ENCODE measurements at places on chromosomes 16 and 17.

GRCh38 chr17:15096511-15096910 lies 168.6 kb downstream of the PMP22 start:
- DNase-seq: no peak

DNA sequence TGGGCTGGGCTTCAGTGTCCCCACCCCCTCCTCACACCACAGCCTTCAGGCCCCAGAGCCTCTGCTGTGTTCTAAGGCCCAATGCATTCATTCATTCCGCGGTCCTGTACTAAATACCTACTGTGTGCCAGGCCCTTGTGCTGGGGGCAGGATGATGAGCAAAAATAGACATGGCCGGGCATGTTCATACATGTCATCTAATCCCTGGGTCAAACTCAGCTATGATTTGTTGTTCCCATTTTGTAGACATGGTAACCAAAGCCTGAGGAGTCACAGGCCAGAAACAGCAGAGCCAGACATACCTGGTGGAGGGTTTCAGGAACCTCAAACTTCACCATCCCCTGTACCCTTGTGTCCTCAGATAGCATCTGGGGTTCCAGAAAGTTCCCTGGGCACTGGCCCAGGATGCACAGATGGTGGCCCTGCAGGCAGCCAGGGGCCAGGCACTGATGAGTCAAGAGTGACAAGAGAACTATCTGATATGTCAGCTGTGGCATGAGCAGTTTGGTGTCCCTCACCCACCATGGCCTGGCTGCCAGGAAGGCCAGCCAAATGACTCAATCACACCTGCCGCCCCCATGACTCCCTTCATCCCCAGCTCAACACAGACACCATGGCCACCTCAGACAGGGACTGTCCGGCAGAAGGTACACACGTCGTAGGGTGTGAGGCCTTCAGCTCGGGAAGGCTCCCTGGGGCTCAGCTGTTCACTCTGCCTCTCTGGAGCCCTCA lies 2.7 kb upstream of the RRAD start:
- no peak for DNase-seq

DNA sequence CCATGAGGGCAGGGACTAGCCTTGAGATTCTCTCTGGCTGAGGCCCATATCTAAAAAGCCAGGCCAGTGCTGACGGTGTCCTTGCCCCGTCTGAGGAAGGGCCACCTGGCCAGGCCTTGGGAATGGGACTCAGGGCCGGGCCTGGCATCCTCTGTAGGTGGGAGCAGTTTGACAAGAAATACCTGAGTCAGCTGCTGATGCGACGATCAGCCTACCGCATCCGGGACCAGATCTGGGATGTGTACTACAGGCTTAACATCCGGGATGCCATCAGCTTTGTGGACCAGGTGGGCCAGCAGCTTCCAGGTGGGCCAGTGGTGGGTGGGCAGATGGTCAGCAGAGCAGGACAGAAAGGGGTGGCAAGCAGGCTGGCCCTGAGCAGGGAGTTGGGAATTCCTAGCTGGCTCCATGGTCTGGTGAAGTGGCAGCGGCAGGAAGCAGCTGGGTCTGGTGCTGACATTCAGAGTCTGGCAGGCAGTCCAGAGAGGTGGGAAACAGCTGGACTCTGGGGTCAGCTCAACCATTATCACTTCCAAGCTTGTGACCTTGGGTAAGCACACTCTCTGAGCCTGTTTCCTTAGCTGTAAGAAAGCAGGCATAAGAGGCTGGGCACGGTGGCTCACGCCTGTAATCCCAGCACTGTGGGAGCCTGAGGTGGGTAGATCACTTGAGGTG lies 9.5 kb downstream of the SLC9A5 start:
- no peak for DNase-seq

- no peak for DNase-seq
These were observed 23.1 kb downstream of the GABARAPL2 start for GRCh38 chr16:75589306-75589705.

- DNase-seq: no peak
These were observed 9.4 kb downstream of the CTRL start for GRCh38 chr16:67922221-67922620.

DNA sequence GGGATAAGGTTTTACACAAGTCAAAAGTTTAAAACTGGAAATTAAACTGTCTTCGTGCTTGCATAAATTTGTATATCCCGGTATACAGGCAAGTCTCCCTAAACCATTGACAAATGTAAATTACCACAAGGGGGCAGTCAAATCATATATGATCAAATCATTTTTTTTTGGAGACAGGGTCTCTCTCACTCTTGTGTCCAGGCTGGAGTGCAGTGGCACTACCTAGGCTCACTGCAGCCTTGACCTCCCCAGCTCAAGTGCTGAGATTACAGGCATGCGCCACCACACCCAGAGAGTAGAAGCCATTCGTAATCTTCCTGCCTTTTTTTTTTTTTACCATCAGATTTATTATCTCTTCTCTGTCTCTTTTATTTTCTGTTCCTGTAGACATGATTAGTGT lies 18.5 kb downstream of the TOP2A start:
- DNase-seq: no peak

- DNase-seq: no peak
These were observed 24.7 kb downstream of the UTP4 start for GRCh38 chr16:69157196-69157595.

GRCh38 chr17:335691-336090 lies 16.9 kb downstream of the RPH3AL start:
- no peak for DNase-seq

DNA sequence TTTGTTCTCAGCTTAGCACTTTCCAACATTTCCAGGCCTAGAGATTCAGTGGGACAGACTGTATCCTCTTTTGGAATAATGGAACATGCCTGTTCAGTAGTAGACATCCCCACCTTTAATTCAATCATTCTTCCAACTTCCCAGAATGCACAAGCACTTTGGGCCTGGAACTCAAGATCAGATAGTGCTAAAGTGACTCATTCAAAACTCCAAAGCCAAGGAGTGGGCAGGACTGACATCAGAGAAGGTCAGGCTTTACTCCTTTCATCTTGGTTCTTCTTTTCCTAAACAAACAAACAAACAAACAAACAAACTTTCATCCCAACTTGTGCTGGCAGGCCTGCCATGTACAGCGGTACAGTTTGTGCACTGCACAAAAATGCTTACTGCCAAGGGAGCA lies 172.0 kb downstream of the AXIN2 start:
- DNase-seq: no peak

GRCh38 chr17:14871921-14872320 lies 393.2 kb downstream of the PMP22 start:
- no peak for DNase-seq

- no peak for DNase-seq
These were observed 44.2 kb upstream of the CLEC18A start for GRCh38 chr16:69906838-69907401.

GRCh38 chr17:278055-278675 lies 74.4 kb downstream of the RPH3AL start:
- DNase-seq: no peak

GRCh38 chr17:72618001-72618509 lies 474.4 kb downstream of the SLC39A11 start:
- no peak for DNase-seq

DNA sequence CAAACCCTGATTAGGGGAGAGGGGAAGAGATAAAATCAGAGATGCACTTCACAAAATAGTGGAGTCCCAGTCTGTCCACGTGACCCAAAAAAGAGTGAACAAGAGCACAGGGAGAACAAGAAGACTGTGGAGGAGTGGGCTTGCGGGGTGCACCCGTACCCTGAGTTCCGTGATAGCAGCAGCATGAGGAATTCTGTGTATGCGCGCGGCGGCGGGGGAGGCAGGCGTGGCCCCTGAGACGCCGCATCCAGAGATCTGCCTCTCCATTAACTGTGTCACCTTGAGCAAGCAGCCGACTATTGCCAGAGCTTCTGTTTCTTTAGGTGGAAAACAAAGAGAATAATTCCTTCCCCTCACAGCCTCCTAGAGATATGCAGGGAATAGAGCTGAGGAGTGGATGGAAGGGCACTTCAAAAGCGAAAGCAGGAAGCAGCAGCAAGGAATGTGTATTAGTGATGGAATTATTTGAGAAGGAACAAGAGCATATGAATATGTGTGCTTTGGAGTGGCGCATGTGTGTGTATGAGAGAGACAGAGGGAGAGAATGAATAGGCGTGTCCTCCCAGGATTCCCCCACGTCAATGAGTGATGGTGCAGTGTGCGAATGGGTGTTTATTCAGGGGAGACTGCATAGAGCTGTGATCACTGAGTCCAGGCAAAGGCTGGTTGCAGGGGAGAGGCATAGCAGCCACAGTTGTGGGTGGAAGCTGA lies 10.4 kb upstream of the SOX9 start:
- no peak for DNase-seq

GRCh38 chr17:77373299-77374169 lies 232.8 kb downstream of the SEC14L1 start:
- DNase-seq: peak; percentile 46

DNA sequence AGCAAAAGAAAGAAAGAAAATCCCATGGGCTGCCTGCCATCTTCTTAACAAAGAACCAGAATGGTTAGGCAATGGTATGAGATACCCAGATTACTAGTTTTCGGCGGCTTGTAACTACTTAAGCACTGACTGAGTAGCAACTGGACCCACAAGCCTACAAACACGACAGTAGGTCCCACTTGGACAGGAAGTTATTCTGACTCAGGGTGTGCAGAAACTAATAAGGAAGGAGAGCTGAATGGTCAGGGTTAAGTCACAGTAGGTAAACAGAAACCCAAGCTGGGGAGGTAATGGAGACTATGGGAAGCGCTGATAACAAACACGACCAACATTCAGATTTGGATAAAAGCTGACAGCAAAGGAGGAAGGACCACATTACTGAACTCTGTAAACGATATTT lies 10.4 kb upstream of the HLF start:
- no peak for DNase-seq

- DNase-seq: no peak
These were observed 27.5 kb downstream of the MAF start for GRCh38 chr16:79573071-79573470.

- no peak for DNase-seq
These were observed 151.4 kb downstream of the ENGASE start for GRCh38 chr17:79226037-79226436.

DNA sequence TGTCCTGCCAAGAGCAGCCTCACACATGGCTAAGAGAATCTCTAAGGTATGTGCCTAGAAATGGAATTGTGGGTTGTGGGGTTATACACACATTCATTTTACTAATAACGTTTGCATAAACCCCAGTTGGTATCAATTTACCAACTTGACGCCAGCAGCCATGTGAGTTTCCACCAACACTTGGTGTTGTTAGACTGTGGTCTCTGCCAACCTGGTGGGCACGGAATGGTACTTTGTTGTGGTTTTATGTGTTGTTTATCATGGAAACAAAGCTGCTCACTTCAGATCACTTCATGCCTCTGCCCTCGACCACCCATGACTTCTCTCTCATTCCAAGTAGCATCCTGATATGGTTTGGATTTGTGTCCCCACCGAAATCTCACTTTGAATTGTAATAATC lies 152.0 kb upstream of the CDC42EP4 start:
- no peak for DNase-seq

DNA sequence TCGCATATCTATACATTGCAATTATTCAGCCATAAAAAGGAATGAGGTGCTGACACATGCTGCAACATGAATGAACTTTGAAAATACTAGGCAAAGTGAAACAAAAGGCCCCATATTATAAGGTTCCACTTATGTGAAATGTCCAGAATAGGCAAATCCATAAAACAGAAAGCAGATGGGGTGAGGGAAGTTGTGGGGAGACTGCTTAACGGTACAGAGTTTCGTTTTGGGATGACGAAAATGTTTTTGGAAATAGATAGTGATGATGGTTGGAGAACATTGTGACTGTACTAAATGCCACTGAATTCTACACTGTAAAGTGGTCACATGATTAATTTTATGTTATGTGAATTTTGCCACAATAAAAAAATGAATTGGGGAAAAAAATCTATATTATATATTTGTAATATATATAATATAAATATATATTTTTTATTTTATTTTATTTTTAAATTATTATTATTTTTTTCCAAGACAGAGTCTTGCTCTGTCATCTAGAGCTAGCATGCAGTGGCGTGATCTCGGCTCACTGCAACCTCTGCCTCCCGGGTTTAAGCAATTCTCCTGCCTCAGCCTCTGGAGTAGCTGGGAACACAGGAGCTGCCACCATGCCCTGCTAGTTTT lies 4.2 kb upstream of the GNA13 start:
- DNase-seq: no peak

GRCh38 chr16:86580791-86581170 lies 2.4 kb downstream of the FOXL1 start:
- no peak for DNase-seq

GRCh38 chr16:14585287-14585686 lies 44.8 kb downstream of the PARN start:
- no peak for DNase-seq

- peak; percentile 69 for DNase-seq
These were observed 92.4 kb upstream of the HSBP1 start for GRCh38 chr16:83715217-83715920.

- DNase-seq: no peak
These were observed 693.0 kb upstream of the SOX9 start for GRCh38 chr17:71427801-71428200.

GRCh38 chr17:8916466-8916865 lies 49.0 kb upstream of the PIK3R6 start:
- DNase-seq: no peak

DNA sequence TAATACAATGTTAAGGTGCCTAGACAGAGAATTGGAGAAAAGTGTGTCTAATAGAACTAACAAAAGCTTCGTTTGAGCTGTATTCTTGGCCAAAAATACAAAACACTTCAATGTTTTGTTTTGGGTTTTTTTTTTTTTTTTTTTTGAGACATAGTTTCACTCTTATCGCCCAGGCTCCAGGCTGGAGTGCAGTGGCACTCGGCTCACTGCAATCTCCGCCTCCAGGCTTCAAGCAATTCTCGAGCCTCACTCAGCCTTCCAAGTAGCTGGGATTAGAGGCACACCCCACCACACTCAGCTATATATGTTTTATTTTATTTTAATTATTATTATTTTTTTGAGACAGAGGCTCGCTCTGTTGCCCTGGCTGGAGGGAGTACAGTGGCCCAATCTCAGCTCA lies 38.3 kb upstream of the CARMIL2 start:
- no peak for DNase-seq

- DNase-seq: no peak
These were observed 17.1 kb downstream of the LIG3 start for GRCh38 chr17:34997355-34997862.

- no peak for DNase-seq
These were observed 70.6 kb downstream of the CYB5B start for GRCh38 chr16:69494991-69495392.

DNA sequence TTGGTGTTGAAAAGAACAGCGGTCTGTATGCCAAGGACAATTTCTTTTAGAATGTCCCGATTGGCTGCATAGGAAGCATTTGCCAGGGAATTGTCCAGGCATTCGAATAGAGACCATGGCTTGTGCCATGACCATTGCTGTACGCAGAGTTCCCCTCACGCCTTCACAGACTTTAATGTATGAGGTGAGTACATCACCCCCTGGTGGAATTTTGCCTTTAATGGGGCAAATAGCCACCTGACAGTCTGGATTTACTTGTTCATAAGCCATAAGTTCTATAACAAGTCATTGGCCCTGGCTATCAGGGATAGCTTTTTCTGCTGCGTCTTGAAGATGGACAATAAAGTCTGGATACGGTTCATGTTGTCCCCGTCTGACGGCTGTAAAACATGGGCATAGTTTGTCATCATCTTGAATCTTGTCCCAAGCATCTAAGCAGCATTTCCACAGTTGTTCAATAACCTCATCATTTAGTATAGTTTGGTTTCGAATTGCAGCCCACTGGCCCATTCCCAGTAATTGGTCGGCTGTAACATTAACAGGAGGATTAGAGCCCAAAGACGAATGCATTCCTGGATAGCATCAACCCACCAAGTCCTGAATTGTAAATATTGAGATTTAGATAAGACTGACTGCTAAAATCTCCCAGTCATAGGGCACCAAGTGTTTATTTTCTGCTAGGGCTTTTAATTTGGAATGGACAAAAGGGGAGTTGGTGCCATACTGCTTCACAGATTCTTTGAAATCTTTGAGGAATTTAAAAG lies 67.7 kb upstream of the ARL4D start:
- DNase-seq: no peak

Data from glutamatergic neuron (in vitro differentiated cells).